Activated T-helper 2 cell treated with anti-CD3 and anti-CD28 coated beads, Interferon-gamma antibody, Interleukin-2, Interleukin-4, amounts not matched to agents 10 μg/mL and 5 μg/mL and 100 μg/mL, durations not matched to agents 14 hours and 24 hours and 36 hours (primary cell): ENCODE measurements at places on chromosomes 5 and 9. TPM values are rescaled to one million over a fixed set of nuclear protein-coding genes. Genes with fewer than 3 reads are reported as not detected.

DNA sequence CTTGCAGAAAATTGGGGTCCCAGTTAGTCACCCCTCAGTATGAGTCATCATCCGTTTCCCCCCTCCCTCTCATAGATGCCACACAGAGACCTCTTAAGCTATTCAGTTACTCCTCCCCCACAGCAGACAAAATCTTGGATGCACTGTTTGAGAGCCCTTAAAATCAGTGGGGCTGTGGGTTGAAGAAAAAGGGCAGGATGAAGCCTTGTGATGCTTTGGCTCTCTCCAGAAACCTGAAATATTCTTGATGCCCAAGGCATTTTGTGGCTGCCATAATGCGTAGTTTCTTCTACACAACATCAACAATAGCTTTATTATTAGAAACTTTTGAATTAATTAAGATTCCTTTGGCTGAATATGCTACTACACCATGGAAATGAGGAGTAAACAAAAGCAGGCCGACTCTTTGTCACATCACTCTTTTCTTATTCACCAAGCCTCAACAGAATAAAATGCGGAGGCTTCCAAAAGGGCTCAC, 133.8 kb downstream of the MRPS30 start:
- no peak overlapping the region for H3K27ac ChIP-seq
- no peaks in the 10 kb centered on the region for H3K27me3 ChIP-seq
- no peak for DNase-seq
- H3K36me3 ChIP-seq, result no peaks in the 10 kb centered on the region
- no peaks in the 10 kb centered on the region for H3K4me1 ChIP-seq

DNA sequence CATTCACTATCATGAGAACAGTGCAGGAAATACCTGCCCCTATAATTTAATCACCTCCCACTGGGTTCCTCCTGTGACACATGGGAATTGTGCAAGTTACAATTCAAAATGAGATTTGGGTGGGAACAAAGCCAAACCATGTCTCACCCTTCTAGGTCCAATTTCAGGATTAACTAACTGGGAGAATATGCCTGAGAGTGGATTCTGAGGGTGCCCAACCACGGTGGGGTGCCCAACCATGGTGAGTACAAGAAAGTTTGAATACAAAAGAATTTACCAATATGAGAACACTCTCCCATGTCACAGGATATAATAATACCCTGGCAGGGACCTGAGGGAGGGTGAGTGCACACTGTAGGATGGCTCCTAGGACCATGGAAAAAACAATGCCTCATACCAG, 17.2 kb upstream of the GDA start:
- DNase-seq, result no peak
- H3K36me3 ChIP-seq, result no peaks in the 10 kb centered on the region
- H3K4me3 ChIP-seq, result no peak overlapping the region
- H3K27ac ChIP-seq, result no peak overlapping the region

GRCh38 chr5:80866371-80866770, 93.8 kb upstream of the RASGRF2 start:
- peaks cover 54% of the 10 kb centered on the region for H3K4me1 ChIP-seq
- DNase-seq, result no peak
- peaks cover 54% of the 10 kb centered on the region for H3K36me3 ChIP-seq
- H3K27me3 ChIP-seq, result no peaks in the 10 kb centered on the region

DNA sequence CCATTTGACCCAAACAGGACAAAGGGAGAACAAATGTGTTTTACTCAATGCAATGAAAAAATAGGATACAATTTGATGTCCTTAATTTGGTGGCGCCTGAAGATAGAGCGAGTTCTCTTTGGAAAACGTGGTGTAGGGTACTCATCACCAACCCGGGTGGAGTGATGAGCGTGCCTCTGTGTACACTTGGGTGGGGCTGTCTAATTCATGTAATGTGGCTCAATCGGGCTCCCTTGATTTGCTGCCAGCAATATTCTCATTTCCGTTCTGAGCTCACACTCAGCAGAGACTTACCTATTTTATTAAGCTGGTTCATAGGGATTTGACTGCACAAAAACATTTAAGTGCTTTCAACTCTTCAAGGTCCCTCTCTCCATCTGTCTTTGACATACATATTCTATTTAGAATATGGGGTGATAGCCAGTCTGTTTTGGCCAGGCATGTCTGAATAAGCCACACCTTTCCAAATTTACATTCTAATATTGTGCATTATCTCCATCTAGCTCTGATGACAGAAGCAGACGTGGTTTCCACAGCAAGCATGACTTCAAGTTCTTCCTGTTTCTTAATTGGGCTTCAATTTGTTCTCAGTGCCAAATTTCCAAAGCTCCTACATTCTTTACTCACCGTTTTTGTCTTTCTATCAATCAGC, 162.5 kb downstream of the IRX2 start:
- no peaks in the 10 kb centered on the region for H3K4me1 ChIP-seq
- no peak overlapping the region for H3K4me3 ChIP-seq
- no peak for DNase-seq
- H3K27me3 ChIP-seq, result no peaks in the 10 kb centered on the region
- no peaks in the 10 kb centered on the region for H3K36me3 ChIP-seq

GRCh38 chr5:99587983-99588382, 659.2 kb upstream of the CHD1 start:
- H3K36me3 ChIP-seq, result no peaks in the 10 kb centered on the region
- no peak overlapping the region for H3K4me3 ChIP-seq
- DNase-seq, result no peak
- no peaks in the 10 kb centered on the region for H3K4me1 ChIP-seq

- DNase-seq, result no peak
- peak overlapping the region; percentile 41 for H3K4me3 ChIP-seq
- H3K4me1 ChIP-seq, result peaks cover 36% of the 10 kb centered on the region
- H3K27me3 ChIP-seq, result peaks cover 1% of the 10 kb centered on the region
Measured at GRCh38 chr9:89999176-89999533, 394.3 kb downstream of the GADD45G start.

DNA sequence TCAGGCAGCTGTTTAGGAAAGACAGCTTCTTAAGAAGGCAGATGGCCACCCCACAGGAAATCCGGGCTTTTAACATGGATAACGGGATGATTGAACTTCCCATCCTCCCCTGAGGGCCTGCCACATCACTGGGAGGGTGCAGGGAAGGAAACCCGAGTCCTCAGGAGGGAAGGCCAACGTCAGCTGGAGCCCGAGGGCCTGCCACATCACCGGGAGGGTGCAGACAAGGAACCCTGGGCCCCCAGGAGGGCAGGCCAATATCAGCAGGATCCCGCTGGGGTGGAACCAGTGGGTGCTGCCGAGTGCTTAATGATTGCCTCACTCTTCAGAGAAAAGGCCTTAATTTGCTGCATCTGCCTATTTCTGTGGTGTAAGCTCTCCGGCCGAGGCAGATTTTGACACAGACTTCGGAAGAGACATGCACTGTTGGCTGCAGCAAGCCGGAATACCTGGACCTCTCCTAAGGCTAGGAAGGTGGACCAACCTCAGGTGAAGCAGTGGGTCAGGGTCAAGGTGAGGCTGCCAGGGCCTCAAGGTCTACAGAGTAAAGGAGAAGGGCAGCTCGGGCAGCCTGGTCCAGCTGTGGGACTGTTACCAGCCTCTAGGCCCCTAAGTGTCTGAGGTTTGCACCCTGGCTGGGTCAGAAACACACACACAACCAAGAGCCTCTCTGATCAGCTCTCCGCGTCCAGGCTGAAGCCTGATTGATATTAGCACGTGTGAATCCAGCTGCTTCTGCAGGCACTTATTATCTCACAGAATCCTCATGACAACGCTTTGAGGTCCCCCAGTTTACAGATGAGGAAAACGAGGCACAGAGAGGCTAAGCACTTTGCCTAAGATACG, 14.8 kb upstream of the COL5A1 start:
- no peak overlapping the region for H3K27ac ChIP-seq
- H3K4me3 ChIP-seq, result no peak overlapping the region
- H3K4me1 ChIP-seq, result no peaks in the 10 kb centered on the region
- no peak for DNase-seq
- H3K36me3 ChIP-seq, result no peaks in the 10 kb centered on the region

PHF19 gene
- 167 and 170 TPM in 2 replicates for total RNA-seq

DBH gene
- not detected in 2 replicates for total RNA-seq

TPM2 gene
- 4.1 and 4.6 TPM in 2 replicates for total RNA-seq
